ENCODE measurements at places on chromosomes 2 and 18.

- DNase-seq = no peak
Measured at GRCh38 chr2:182182436-182182835, 196.8 kb downstream of the PPP1R1C start.

DNA sequence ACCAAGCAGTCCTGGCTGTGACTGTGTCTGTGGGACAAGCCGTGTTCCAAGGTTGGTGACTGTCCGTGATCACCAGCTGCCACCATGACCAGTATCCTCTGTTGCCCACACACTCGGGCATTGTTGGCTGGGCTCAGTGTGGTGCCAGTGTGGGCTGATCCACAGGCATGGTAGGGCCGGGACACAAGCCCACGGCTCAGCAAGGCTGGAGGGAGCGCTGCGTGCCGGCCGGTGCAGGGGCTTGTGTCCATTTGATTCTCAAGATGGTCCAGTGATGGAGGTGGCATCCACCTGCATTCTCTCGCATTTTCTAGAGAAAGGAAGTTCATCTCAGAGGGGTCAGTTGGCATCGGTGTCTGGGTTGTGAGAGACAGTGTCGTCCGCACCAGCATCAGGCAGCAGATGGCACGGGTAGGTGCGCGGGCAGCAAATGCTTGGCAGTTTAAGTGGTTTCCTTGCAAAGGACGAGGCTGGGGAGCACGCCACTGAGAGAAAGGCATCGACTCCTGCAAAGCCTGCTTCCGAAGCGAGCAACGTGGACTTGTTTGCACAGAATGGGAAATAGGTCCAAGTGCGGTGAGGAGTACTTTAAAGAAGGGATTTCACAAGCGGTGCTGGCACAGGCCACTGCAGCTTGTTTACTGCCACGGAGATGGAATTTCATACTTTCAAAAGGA, 20.9 kb downstream of the TWIST2 start:
- peak; percentile 41 for DNase-seq

GRCh38 chr2:129903586-129904425, 75.7 kb upstream of the RAB6C start:
- peak; percentile 65 for DNase-seq

DNA sequence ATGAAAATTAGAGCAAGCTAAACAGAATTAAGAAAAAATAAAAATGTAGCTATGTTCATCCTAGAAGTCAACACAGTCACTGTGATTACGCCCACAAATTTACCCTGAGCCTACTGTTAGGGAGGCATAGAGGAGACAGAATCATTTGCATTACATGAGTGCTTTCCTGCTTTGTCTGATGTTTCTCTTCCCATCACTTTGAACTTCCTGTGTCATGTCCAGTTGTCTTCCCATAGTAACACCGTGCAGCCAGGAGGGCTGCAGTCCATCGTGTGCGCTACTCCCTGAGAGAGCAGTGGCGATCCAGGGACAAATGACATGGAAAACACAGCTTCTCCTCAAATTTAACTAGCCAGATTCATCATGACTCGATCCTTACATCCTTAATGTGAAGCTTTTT, 149.8 kb upstream of the DAPL1 start:
- DNase-seq = no peak

DNA sequence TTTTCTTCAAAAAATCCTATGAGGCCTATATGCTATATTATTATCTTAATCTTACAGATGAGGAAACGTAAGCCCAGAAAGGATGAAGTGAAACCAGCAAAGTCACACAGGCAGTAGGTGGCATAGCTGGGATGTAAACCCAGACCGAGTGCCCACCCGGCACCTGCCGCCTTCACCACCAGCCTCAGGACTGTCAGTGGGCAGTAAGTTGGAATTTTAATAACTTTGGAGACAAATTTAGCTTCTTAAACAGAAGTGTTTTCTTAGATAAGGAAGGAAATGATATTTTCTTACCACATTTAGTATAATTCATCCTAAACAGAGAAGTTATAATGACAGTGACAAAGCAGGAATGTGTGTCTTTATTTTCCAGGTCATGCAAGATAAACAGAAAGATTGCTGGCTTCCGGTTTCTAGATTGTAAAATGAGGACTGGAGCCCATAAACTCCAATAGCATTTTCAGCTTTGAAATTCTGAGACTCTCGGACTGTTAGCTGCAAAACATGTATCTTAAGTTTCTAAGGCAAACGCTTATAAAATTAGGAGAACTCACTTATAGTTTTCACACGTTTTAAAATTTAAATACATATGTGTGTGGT, 59.3 kb downstream of the CD8B2 start:
- DNase-seq = no peak

GRCh38 chr2:201580486-201580885, 62.8 kb downstream of the TMEM237 start:
- DNase-seq = no peak

GRCh38 chr2:7083580-7084509, 166.6 kb downstream of the RNF144A start:
- no peak for DNase-seq
